Amniotic epithelial cell (primary cell): ENCODE measurements at places on chromosomes 1 and 21.

DNA sequence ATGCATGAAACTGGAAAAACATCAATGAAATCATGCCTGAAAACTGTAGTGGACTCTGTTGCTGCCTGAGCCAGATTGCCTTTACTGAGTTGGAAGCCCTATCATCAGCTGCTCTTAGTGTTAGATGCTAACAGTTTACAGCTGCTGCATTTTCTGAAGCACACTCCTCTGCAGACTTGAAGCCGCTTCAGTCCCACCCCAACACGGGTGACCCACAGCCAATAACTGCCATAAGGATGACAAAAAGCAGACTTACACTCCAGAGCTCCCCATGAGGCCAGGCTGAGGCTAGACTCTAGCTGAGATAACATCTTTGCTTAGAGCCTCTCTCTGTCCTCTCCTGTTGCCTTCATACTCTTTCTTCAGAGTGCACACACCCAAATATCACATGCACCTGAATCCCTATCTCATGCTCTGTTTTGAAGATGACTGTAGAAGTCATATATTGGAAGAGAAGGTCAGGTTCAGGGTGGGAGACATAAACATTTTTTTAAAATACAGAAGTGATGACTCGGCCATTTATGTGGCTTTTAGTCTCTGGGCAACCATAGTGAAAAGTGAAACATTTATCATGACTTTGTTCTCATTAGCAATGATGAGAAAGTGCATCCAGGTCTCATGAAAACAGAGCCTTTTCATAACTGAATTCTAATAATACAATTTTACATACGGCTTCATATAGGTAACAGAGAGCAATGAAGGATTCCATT, 161.0 kb downstream of the KCNK2 start:
- no peak for DNase-seq

DNA sequence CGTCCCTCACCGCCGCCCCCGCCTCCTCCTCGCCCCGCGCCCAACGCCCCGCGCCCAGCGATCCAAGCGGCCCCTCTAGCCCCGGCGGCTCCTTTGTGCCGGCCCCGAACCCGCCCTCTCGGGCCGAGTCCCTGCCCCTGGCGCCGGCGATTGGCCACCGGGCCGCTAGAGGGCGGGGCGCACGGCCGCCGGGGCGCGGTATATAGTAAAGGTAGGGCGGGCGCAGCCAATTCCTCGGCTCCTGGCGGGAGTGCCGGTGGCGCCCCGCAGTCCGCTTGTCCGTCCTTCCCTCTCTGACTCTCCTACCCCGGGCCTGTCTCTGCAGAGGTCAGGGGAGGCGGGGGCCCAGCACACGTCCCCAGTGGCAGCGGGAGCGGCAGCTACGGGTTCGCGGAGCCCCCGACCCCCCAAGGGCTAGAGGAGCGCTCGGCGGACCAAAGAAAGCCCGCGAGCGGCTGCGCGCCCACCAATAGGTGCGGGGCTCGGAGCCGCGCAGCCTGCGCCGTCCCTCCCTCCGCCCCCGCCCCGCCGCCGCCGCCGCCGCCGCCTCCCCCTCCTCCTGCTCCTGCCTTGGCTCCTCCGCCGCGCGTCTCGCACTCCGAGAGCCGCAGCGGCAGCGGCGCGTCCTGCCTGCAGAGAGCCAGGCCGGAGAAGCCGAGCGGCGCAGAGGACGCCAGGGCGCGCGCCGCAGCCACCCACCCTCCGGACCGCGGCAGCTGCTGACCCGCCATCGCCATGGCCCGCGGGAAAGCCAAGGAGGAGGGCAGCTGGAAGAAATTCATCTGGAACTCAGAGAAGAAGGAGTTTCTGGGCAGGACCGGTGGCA, at the start of gene ATP1B1:
TSS of gene ATP1B1 (plus strand) at position 596 of the 826 bp plus-strand sequence. CDS start at position 736, 140 bp downstream.
- DNase-seq: peak; percentile 74

- no peak for DNase-seq
These were observed 15.1 kb downstream of the LDLRAD2 start for GRCh38 chr1:21827141-21827679.

DNA sequence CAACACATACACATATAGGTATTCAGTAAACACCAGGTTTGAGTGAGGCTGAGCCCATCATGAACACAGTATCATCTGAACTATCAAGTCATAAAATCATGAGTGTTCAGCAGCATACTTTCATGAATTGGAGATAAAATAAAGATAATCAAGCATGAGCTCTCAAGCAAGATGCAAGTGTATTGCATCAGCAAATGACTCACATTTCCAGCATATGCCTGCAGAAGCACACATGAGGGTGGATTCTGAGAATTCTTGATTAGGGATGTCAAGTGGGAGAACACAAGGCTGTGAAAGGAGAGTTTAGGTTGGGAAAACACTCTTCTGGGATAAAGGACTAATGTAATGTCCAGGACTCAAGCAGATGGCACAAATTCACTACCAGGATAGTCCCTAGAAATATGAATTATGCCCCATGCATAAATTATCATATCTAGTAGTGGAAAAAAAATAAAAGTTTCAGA, 299.2 kb downstream of the SRGAP2C start:
- DNase-seq: peak; percentile 93

DNA sequence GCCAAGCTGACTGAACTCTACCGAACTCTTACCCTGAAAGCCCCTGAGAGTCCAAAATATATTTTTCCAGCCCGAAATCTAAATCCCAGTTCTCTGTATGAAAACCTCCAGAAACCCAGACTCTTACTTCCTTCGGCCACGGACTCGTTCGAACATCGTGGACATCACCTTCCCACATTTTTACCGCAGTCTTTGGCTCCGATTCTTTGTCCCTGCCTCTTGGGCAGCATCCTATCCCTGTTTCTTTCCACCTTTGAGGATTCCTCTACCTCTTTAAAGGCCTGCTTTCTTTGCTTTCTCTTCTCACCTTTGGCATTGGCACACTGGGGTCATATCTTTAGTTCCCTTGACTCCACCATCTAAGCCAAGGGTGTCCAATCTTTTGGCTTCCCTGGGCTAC, 932 bp upstream of the USP24 start:
- no peak for DNase-seq

DNA sequence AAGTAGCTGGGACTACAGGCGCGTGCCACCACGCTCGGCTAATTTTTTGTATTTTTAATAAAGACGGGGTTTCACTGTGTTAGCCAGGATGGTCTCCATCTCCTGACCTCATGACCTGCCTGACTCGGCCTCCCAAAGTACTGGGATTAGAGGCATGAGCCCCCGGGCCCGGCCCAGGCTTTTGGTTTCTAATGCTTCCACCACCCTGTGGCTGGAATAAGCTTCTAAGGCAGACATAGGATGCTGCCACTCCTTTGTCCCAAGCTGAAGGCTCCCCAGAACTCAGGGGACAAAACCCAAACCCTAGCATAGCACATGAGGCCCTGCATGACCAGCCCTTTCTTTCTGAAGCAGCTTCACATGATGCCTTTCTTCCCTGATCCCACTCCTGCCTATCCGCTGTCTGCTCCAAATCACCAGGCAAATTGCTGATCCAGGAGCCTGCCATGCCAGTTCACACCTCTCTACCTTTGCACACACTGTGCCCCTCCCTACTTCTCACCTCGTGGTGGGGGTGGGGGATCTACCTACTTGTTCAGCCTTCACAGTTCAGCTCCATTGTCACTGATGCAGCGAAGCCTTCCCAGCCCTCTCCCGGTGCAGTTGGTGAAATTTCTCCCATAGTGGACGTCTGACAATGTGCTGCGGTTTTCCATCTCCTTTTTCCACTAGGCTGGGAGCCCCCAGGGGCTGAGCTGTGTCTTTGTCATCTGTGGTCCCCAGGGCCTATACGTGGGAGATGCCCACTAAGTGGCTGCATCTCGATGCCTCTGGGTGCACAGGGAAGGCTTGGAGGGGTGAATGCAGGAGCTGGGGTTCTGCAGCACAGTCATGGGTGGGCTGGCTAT, 6.9 kb downstream of the PTPRU start:
- DNase-seq: no peak

DNA sequence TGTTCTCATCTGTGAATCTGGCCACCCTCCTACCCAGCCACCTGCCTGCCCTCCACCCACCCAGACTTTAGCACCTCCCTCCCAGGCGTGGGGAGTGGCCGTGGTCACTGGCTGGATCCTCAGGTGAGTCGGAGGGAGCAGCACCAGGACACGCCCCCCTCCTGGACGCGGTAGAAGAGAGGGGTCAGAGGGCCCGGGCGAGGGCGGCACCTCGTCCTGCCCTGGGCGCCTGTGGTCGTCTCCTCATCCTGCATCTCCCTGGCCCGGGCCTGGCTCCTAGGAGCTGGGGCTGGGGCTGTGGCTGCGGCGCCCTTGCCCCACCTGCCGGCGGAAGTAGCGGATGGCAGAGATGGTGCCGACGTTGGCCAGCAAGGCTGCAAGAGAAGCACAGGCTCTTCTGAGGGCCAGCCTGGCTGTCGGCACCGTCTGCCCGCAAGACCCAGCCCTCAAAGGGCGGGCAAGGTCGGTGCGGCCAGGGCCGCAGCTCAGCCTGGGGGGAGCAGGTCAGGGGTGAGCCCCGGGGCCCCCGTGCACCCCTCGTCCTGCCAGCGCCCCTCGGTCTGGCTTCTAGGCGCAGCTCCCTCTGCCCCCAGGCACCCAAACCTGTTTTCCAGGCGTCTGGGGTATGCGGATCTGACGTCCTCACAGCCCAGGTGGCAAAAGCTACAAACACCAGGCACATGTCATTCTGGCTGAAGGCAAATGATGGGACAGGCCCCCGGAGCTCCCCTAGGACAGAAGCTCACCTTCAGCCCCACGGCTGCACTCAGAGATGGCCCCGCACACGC, 5.8 kb downstream of the PERM1 start:
- DNase-seq: peak; percentile 50

DNA sequence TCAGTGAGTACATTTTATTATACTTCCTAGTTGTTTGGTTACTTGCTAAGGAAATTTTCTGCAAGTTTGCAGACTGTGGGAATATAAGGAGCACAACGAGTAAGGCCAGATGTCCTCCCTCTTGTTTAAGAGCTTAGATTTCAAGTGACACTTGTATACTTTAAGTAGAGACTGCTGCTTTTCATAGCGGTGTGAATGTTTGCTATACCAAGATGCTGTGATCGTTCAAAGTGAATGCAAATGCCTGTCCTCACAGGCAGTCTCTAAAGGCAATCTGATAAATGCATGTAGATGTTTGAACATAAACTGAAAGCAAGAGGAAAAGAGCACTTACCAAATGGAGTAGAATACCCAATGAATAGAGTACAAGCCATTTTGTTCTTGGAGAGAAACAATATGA, 226.4 kb downstream of the NRIP1 start:
- no peak for DNase-seq

GRCh38 chr1:81412954-81413353, 387.8 kb upstream of the ADGRL2 start:
- no peak for DNase-seq

DNA sequence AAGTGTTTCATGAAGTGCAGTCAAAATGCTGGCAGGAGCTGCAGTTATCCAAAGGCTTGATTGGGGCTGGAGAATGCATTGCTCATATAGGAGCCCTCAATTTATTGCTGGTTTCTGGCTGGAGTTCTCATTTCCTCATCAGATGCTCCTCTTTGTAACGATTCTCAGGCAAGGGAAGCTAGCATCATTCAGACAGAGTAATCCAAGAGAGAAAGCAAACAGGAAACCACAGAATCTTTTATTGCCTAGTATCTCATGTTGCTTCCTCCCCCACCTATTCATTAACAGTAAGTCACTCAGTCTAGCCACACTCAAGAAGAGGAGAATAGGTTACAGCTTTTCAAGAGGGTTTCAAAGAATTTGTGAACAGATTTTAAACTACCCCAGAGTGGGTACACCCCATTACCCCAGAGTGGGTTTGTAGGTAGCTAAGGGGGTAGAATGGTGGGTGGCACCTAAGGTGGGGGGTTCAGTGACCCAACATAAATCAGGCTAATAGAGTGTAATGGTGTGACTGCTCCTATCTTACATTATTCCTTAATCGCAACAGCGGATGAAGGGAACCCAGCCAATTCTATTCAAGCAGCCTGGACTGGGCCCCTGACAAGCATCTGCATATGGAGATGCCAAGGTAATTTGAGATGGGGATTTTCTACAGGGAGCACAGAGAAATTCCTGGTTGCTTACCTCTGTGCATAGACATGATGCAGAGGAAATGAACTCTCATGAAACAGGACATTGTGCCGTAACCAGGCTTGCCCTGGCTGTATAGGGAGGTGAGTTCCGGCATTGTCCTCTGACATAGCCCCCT, 67.1 kb downstream of the KCNJ15 start:
- DNase-seq: peak; percentile 99

DNA sequence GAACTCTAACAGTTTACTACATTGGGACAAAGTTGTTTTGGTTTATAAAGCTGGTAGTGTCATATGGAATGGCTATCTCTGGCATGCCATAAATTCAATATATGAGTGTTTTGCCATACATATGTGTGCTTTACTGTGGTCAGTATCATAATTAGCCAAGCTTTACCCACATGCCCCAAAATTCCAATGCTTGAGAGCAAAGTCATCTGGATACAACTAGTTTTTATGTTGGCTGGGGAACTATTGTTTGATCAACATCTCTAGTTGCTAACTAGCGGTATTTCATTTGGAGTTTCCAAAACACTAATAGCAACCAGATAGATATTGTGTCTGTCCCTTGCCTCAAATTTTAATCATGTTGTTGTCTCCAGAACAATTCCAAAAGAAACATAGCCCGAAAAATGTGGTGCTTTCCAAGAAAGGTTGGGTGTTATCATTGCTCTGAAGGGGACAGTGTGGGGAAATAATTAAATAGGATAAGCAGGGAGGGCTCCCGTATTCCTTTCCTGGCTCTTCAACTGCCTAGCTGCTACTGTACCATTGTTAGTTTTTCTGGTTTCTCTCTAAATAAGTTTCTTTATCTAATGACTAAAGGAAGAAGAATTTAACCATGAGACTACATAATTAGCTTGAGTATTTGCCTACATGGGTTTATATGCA, 136.1 kb downstream of the TGFB2 start:
- peak; percentile 40 for DNase-seq

DNA sequence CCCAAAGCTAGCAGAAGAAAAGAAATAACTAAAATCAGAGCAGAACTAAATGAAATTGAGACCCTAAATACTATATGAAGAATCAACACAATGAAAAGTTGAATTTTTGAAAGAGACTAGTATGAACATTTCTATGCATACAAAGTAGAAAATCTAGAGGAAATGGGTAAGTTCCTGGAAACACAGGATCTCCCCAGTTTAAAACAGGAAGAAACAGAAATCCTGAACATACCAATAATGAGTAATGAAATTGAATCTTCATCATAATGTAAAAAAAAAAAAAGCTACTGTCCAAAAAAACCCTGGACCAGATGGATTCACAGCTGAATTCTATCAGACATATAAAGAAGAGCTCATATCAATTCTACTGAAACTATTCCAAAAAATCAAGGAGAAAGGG, 233.5 kb downstream of the PLPP3 start:
- DNase-seq: no peak

DNA sequence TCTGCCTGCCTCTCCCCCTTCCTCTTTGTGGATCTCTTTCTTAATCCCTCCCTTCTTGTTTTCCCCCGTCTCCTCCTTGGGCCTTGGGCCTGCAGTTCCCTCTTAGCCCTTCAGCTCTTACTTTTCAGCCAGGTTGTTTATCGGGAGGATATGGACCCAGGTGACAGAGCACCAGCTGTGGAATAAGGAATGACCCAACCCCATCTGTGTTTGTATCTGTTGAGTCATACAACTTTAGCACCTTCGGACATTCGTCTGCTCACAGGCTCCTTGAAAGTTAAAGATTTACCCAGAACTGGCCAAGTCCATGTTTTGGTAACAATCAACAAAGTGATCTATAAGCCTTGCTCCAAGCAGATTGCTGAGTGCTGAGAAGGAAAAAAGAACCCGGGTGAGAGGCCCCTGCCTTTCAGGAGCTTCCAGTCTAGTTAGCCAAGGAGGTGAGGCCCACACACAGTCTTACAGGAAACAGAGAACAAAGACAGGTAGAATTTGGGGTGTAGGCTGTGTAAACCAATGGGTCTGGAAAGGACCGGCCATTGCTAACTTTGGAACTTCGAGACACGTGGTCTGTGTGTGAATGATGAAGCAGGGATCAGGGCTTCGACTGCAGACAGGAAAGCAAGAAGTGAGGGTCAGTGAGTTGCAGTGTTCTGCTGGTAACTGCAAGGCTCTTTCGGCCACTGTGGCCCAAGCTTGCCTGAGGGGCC, 66.7 kb upstream of the F3 start:
- no peak for DNase-seq
